Left ventricle myocardium inferior (tissue), 1 donor: ENCODE measurements at places on chromosomes 2 and 18. TPM values are rescaled to one million over a fixed set of nuclear protein-coding genes. Genes with fewer than 3 reads are reported as not detected.

- no peak for DNase-seq
These were observed 27.2 kb downstream of the IL1R2 start for GRCh38 chr2:102018823-102019445.

- no peak for DNase-seq
These were observed 359.3 kb downstream of the KIAA1328 start for GRCh38 chr18:37188016-37188791.

GRCh38 chr2:120685066-120685973, 50.3 kb upstream of the GLI2 start:
- no peak for DNase-seq

- no peak for DNase-seq
These were observed 31.2 kb downstream of the ZNF516 start for GRCh38 chr18:76463872-76464271.

DNA sequence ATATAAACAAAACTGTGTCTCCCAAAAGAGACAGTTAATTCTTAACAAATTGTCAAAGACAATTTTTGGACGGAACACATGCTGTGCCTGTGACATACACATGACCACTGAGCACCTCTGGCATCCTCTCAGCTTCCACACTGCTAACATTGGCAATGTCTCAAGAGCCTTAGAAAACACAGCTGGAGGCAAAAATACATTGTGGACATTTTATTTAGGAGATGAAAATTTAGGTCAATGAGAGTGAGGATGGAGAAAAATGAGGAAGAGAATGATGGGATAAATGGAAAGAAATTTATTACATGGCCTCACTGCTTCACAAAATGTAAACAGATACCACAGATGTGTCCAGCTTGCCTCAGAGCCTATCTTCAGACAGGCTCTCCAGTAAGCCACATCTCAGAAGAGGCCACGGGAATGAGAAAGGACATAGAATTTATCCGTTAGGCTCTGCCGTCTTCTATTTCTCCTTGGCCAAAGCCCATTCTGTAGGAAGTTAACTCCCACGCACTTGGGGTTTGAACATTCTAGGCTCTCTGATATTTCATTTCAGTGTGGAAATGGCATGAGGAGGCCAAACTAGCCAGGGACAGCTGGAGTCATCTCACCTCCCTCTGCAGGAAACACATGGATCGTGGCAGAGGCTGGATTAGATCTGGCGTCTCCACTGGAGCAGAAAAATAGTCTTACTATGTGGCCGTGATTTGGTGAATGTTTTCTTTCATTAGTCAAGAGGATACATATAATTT, 519.4 kb upstream of the DSEL start:
- DNase-seq, result no peak

GRCh38 chr2:234368861-234369261, 128.0 kb downstream of the ARL4C start:
- DNase-seq, result no peak

DNA sequence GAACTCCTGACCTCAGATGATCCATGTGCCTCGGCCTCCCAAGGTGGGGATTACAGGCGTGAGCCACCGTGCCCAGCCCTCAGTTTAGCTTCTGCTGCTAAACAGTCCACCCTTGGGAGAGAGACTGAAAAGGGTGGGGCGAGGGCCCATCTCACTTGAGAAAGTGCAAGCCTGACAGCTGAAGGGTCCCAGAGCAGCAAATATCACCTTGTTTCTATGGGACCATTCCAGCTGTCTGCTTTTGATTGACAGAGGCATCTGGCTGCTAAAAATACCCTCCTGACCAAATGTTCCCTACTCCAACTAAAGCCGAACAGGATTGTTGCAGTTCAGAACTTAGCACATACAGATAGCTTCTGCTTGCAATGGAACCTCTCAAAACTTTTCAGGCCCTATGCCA, 436 bp upstream of the SMYD1 start:
- peak; percentile 35 for DNase-seq

Gene SLC23A3
- total RNA-seq, result 0.58 TPM

Gene C2orf78
- not detected for total RNA-seq

Gene TCF23
- 0.08 TPM for total RNA-seq

Gene EVA1A
- total RNA-seq, result 0.41 TPM

Gene SUCLG1
- total RNA-seq, result 292 TPM

Gene WIPF1
- 15.0 TPM for total RNA-seq

Gene ALK
- 0.14 TPM for total RNA-seq
